CD4-positive, alpha-beta T cell treated with Interleukin-2 at 100 ng/mL for 4 hours (primary cell): ENCODE measurements at places on chromosomes 2 and 18.
A peak's percentile ranks its signal among the peaks of the same experiment; 100 is the strongest.

DNA sequence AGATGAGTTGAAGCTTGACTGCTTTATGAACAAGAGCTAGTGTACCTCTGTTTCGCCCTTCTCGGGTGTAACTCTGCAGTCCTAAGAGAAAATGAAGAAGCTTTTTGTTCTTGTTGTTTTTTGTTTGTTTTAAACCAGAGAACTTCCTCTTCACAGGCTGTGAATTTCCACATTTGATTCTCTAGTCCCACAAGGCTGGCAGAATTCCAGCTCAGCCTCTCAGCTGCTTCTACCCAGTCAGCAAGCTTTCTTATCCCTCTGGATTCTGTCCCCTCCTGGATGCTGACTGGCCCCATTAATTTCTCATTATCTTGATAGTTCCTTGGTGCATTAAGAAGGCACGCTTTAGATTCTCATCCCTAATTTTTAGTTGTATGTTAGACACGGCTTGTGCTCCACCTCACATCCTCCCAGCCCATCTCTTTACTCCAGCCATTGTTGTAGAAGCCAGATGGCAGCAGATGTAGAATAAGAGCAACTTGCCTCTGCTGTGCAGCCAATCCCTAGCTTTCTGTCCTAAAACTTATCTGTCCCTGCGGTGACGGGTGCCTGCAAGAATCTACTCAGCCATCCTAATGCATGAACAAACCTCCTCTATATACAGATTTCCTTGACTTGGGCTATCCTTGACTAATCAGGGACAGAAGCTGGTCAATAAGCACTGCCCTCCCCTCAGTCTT is 12.3 kb upstream of the RESP18 start:
- DNase-seq: no peak

DNA sequence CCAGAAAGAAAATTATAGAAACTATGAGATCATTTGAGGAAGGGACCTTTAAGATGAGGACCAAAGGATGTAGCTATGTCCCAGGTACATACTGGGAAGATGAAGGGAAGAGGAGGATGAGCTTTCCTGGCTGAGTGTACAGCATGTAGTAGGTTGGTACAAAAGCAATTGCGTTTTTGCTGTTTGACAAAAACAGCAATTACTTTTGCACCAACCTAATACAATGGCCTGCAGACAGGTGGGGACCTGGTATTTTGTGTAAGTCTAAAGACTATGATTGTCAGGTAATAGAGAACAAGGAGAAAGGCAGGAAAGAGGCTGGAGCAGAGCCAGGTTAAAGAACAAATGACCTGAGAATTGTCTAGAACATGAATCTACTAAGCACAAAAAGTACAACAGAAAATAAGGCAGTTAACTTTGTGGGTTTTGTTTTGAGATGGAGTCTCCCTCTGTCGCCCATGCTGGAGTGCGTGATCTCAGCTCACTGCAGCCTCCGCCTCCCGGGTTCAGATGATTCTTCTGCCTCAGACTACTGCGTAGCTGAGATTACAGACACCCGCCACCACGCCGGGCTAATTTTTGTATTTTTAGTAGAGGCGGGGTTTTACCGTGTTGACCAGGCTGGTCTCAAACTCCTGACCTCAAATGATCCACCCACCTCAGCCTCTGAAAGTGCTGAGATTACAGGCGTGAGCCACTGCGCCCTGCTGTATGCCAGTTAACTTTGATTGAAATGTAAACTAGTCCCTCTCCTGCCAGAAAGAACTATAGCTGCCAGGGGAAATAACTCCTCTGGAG is 3.2 kb upstream of the TGOLN2 start:
- DNase-seq: no peak

DNA sequence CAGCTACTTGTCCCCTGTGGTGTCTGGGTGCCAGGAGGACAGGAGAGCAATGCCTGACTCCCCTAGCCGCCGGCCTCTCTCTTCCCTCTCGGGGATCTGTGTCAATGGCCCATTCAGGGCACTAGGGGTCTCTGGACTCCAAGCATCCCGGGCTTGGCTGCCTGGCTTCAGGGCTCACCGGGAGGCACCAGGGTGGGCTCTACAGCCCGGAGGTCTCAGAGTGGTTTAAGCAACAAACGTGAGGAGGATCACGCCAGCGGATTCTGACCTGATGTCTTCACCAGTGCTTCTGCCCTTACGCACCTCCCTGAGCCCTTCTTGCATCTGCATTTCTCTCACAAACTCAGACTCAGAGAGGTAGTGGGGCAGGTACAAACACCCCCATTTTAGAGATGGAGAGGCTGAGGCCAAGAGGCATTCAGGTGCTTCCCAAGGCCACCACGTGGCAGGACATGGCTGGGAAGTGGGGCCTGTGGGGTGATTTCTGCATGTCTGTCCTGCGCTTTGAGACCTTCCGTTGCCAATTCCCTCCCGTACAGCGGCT is 243.0 kb downstream of the CELF4 start:
- no peak for DNase-seq

GRCh38 chr2:8316356-8316755 is 365.5 kb upstream of the ID2 start:
- no peak for DNase-seq

- DNase-seq: no peak
Measured at GRCh38 chr2:195458936-195459335, 198.1 kb upstream of the SLC39A10 start.

- DNase-seq: no peak
Measured at GRCh38 chr18:6624661-6625311, 104.7 kb upstream of the ARHGAP28 start.

- DNase-seq: no peak
Measured at GRCh38 chr2:6475155-6475940, 390.4 kb downstream of the CMPK2 start.

- no peak for DNase-seq
Measured at GRCh38 chr2:165469417-165469816, at the start of gene CSRNP3. CSRNP3 (plus strand) TSS chr2:165469698; CDS start chr2:165595066, 125,368 bp downstream.

DNA sequence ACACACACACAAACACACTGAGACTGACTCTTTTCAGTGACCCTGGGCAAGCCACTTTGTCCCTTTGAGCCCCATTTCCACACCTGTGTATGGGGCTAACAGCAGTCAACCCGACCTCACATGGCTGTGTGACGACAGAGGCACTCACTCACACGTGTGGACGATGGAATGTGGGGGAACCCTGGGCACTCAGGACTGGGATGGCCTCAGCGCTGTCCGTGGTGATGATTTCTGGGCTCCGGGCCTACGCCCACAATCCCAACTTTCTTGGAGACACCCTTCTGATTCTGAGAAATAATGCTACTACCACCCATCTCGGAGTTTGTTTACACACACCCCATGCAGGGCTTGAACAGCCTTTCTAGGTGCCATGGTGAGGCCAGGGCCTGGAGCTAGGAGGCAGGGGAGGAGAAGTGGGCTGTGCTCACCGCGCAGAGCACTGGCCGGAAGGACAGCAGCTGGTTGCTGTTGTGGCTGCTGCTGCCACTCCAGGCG is 1.5 kb downstream of the CRYBA2 start:
- DNase-seq: no peak

DNA sequence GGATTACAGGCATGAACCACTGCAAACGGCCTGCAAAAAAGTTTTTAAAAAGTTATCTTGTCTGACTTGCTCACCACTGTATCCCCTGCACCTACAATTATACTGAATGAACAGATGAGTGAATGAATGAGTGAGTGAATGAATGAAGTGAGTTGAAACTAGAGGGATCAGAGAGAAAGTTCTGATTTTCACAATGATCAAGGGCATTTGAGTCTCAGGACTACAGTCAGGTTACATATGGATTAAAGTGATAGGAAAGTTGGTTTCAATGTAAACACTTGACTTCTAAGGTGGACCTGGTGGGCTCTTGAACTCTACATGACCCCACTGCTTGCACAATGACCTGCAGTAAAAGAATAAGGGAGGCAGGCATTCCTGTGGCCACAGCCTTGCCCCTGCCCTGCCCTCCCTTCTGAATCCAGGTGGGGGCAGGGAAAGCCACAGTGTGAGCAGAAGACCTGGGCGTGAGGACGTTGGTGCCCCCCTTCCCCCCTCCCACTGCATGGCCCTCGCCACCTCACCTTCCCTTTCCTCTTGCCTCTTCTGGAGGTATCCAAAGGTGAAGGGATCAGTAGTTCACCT is 10.7 kb downstream of the C2orf80 start:
- DNase-seq: no peak

DNA sequence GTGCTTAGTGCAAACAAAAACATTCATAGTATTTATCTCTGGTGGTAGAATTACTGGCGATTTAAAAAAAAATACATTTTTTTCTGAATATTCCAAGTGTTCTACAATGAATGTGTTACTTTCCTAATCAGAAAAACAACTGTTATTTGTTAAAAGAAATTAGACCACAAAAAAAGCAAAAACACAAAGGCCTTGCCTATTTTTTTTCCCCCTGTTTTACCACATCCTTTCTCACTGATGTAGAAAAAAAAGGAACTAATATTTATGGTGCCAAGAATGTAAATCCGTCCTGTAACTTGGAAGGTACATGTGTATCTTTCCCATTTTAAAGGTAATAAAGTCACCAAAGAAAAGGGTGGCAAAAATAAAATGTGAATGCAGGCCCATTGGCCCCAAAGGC is 28.4 kb upstream of the MGAT4A start:
- DNase-seq: peak; percentile 32

GRCh38 chr18:35888329-35888728 is 84.2 kb upstream of the RMP24 start:
- DNase-seq: no peak

- DNase-seq: no peak
Measured at GRCh38 chr18:78561757-78562510, 417.7 kb upstream of the SALL3 start.

DNA sequence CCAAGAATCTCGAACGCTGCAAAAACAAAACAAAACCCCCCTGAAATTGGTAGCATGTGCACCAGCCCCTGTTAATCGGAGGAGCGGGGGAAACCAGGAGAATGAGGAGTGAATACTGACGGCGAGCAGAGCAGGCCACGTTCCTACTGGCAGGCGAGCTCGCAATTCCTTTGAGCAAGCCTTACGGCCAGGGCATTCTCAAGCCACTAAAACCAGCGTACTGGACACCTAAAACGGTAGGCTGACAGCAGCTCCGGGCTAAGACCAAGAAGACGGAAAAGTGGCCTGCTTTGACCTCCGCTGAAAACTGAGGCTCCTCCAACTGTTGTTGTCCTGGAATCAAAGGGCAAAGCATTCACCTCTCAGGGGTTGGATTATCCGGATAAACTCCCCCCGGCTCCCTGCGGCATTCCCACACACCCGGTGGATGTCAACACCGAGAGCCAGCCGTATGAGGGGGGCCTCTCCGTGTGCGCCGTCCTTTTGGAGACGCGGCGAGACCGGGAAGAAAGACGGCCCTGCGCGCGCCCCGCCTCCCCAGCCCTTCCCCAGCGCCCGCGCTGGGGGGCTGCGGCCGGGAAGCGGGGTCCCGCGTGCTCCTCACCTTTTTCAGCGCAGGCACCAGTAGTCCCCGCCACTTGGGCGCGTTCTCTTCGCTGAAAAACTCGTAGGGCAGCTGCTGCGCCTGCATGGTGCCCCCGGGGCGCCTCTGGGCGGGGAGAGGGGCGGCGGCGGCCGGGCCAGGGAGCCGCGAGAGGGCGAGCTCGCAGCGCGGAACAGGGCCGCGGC is 925 bp downstream of the SOS1 start:
- DNase-seq: peak; percentile 67

DNA sequence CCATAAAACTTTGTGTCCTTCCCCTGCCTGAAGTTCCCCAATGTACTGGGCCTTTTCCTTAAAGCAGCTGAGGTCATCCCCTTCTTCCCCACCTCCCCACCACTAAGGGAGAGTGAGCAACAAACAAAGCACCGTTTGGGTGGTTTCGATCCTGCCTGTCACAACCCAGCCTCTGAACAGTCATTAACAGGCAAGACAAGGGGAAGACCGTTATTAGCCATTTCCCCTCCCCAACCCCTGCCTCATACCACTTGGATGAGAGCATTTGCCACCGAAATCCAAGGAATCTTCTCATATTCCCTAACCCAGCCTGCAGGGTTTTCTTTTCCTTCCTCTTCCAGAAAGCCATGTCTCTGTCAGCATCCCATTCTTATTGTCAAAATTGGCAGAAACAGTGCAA is 65.6 kb downstream of the STRADB start:
- no peak for DNase-seq

GRCh38 chr18:63784787-63785452 is 9.7 kb downstream of the SERPINB7 start:
- DNase-seq: no peak

DNA sequence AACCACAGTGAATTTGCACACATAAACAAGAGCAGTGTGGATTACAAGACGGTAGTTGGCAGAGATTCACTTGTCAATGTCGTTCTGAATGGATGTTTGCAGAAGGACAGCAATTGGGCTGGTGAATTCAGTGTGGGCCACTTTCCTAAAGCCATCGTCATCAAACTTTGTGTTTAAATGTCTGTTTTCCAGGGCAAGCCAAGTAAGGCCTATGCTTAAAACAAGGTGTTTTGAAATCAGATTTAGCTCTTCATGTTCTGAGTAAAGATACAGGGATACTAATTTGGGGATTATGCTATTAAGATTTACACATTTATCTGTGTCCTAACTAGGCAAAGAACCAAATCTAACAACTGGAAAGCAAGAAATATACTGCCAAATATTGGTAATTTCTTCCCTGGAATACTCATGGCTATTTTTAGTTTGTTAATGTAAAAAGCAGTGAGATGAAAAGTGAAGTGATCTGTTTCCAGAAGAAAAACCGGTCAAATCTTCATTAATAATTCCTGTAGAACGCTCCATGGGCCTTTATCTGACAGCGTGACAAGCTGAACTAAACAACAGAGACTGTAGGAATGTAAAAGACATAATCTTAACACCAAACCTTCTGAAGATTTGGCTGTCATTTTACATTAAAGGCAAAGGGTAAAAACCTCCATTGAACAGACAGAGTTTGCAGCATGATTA is 175.7 kb downstream of the ICOS start:
- no peak for DNase-seq

GRCh38 chr2:9807056-9807455 is 36.2 kb upstream of the TAF1B start:
- no peak for DNase-seq

DNA sequence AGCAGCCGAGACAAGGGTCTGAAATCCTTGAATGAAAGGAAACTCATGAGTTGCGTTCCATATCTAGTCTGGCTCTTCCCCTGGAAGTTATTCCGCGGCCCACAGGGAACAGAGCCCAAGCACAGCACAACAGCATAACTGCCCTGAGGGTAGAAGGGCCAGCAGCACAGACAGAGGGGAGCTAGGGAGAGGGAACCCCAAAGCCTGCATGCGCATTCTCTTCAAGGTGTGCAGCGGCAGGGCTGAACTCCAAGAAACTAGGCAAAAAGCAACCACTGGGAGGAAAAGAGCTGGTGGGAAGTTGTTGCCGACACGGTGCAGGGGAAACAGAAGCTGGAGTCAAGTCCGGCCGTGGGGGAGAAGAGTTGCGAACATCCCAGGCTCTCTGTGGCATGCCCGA is 11.8 kb downstream of the GPR148 start:
- no peak for DNase-seq

- DNase-seq: no peak
Measured at GRCh38 chr18:7617738-7618422, 50.8 kb downstream of the PTPRM start.
